ENCODE measurements at places on chromosomes 2 and 18. TPM values are rescaled to one million over a fixed set of nuclear protein-coding genes. Genes with fewer than 3 reads are reported as not detected.

Gene NEB
- 0.07 TPM for total RNA-seq

Gene RND3
- 50.6 TPM for total RNA-seq

Gene TMEM247
- not detected for total RNA-seq

Gene ALPP
- not detected for total RNA-seq

Gene CTLA4
- total RNA-seq: not detected

Gene CHRNG
- total RNA-seq: not detected

Gene SLC8A1
- total RNA-seq: 1.1 TPM

Gene NGEF
- total RNA-seq: 7.6 TPM

Gene RGPD3
- 0.09 TPM for total RNA-seq

Gene LRRC30
- total RNA-seq: not detected

Gene SP5
- not detected for total RNA-seq

Gene ERICH2
- 0.60 TPM for total RNA-seq

Gene STRN
- 14.5 TPM for total RNA-seq

Gene TMEM37
- total RNA-seq: not detected

Gene LOXL3
- 0.56 TPM for total RNA-seq

Gene RRM2
- total RNA-seq: 152 TPM

Gene CAPN13
- 0.21 TPM for total RNA-seq

Gene CXCR2
- 0.09 TPM for total RNA-seq

Gene NMS
- not detected for total RNA-seq

Gene HOXD12
- not detected for total RNA-seq

Gene FBXO36
- total RNA-seq: 4.0 TPM

Gene DSG1
- 48.9 TPM for total RNA-seq

Gene LONRF2
- not detected for total RNA-seq

Gene CCDC74B
- total RNA-seq: 17.5 TPM

Gene EFR3B
- total RNA-seq: 0.28 TPM

Gene CCT4
- 180 TPM for total RNA-seq

Gene TSPYL6
- not detected for total RNA-seq

Gene SERPINB13
- total RNA-seq: 44.9 TPM

Gene CCDC138
- 6.3 TPM for total RNA-seq

Gene PJVK
- total RNA-seq: 0.78 TPM

Gene C1D
- total RNA-seq: 30.4 TPM

Gene DNAJC5G
- total RNA-seq: not detected

All from airway epithelial cell (primary cell).